Forelimb muscle (tissue), 1 donor: ENCODE measurements at places on chromosomes 5 and 9. TPM values are rescaled to one million over a fixed set of nuclear protein-coding genes. Genes with fewer than 3 reads are reported as not detected.

The MSH3 gene
- polyA plus RNA-seq: 12.6 TPM

The SLC25A2 gene
- polyA plus RNA-seq: 0.10 TPM

The WDR38 gene
- polyA plus RNA-seq: 0.11 TPM

The BNC2 gene
- 4.6 TPM for polyA plus RNA-seq

GRCh38 chr5:64977779-64978178 is 209.0 kb downstream of the CWC27 start:
- no peak for DNase-seq

- DNase-seq: no peak
Measured at GRCh38 chr9:21465859-21466518, 16.1 kb downstream of the IFNE start.
